Activated CD4-positive, CD25-positive, alpha-beta regulatory T cell (primary cell): ENCODE measurements at places on chromosomes 7 and 10.

DNA sequence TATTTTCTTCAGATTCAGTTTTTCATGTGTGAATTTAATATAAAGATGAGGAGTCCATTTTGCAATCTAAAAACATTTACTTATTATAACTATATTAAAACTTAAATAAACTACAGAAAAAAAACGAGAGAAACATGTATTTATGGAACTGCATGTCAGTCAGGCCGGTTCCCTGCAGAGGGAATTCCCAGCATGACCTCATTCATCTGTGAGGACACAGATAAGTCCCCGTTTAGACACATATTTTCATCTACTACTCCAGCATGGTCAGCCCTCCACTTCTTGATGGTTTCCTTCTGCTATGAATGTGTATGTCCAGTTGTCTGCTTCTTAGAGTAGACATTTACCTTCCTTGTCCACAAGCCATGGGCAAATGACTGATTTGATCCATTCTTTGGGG is 339.1 kb downstream of the SEMA3D start:
- no peak for DNase-seq

- no peak for DNase-seq
These were observed 60.2 kb downstream of the MPP7 start for GRCh38 chr10:28242555-28243204.

GRCh38 chr10:32190890-32191491 is 134.8 kb upstream of the KIF5B start:
- DNase-seq, result no peak

DNA sequence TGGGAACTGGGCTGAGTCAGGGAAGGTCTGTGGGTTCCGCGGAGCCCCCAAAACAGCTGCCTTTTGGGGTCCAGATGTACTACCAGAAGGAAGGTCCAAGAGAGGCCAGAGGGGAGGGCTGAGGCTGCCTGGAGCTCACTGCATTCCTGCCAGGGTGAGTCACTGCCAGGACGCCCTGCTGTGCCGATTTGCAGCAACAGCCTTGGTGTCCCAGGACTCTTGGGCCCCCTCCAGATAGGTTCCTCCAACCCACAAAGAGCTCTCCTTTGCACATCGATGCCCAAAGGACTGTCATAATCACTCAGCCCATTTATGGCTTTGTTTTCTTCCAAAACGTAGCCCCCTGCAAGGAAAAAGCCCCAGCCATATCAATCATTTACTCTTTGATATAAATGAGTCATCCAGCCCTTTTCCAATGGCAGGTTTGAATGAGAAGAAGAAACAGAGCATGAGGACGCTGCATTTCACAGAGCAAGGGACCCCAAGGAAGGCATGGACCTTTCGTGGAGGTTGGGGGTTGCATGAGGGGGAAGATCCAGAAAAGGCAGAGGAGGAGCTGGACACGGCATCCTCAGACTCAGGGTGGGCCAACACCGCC is 32.2 kb upstream of the COL13A1 start:
- DNase-seq, result no peak

DNA sequence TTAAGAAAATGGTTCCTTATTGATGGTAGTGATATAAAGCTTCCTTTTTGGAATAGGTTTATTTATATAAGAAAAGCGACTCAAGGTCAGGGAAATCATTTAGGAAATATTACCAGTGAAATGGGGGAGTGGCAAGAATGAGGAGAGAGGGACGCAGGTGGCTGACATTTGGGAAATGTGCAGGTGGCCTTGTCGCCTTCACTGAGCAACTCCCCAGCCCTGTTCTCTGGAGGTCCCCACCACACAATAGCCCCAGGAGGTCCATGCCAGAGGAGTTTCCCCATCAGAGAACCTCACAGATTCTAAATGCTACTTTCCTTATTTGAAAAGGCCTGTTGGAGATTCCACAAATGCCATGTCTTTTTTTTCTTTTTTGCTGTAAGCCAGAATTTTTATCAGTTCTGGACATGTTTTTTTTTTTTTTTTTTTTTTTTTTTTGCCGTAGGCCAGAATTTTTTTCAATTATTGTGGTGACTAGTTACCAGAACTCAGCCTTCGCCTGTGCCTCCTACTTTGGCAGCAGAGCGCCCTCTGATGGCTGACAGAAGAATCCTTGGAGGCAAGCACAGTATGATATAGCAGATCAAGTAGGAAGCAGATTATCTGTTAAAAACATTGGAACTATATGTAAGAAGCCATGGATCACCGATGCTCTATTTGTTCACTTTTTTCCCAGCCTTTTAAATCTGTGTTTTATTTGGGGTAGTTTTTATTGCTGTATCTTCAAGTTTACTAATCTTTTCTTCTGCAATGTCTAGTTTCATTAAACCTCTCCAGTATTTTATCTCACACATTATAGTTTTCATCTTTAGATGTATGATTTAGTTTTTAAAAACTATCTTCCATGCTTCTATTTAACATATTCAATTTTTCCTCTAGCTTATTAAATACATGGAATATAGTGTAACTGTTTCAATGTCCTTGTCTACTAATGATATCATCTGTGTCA is 18.6 kb downstream of the OPALIN start:
- peak; percentile 4 for DNase-seq

DNA sequence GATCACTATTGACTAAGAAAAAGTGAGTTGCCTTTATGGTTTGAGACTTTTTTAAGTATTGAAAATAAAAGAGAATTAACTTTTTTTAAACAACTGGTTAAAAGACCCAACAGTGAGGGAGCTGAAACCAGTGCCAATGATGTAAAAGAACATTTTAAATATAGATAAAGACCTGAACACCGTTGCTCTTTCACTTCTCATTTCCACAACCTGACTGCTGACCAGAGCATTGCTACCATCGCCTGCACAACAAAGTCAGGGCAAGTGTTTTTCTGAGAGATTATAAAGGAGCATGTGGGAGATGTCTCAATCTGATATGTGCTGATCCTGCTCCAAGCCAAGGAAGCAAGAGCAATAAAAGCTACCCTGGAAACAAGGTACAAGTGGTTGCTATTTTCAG is 34.7 kb downstream of the IMMP2L start:
- no peak for DNase-seq

DNA sequence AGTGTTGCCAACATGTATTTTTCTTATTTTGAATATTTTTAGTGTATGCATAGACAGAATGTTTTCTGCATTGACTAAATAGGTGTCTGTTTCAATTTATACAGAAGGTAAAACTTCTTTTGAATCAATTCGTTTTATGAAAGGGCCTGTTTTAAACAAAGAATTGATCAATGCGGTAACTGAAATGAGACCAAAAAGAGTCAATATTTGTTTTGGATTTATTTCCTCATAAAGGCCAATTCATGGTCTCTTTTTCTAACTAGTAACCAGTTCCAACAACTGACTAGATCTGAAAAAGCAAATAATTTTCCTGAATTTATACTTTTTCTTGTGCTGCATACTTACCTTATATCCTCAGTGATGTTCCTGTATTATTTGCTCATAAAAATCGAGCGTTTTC is 320.5 kb downstream of the DGKB start:
- DNase-seq, result no peak

DNA sequence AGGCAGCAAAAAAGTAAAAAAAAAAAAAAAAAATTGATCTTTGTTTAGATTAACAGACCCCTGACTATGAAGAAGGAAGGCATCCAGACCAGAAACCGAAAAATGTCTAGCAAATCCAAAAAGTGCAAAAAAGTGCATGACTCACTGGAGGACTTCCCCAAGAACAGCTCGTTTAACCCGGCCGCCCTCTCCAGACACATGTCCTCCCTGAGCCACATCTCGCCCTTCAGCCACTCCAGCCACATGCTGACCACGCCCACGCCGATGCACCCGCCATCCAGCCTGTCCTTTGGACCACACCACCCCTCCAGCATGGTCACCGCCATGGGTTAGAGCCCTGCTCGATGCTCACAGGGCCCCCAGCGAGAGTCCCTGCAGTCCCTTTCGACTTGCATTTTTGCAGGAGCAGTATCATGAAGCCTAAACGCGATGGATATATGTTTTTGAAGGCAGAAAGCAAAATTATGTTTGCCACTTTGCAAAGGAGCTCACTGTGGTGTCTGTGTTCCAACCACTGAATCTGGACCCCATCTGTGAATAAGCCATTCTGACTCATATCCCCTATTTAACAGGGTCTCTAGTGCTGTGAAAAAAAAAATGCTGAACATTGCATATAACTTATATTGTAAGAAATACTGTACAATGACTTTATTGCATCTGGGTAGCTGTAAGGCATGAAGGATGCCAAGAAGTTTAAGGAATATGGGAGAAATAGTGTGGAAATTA is 19.4 kb downstream of the GATA3 start:
- no peak for DNase-seq

DNA sequence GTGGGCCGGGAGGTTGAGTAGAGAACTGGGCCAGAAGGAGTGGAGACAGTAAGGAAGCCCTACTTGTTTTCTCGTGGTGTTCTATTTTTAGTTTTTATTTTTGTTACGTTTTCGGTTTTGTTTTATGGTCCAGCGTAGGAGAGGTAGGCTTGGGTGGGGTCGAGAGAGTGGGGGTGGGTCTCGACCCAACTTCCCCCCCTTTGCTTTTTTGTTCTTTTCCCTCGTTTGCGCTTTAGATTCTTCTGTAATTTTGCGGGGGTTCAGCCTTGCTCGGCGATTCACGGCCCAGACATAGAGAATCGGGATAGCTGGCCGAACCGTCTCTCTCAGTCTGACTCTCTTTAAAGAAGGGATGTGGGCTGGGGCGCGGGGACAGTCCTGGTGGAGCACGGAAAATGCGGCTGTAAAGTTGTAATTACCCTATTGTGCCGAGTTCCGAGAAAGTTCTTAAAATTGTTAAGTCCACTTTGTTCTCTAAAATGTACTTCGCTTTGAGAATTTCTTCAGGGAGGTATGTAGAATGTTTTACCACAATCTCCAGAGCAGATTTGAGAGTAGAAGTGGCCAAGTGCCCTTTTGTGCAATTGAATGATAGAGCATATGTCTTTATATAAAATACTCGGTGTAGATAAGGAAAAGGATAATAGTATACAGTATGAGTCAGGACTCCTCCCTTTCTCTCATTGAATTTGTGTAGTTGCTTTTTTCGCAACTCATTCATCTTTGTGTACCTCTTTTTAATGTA is 816 bp downstream of the DMTF1 start:
- DNase-seq, result no peak

DNA sequence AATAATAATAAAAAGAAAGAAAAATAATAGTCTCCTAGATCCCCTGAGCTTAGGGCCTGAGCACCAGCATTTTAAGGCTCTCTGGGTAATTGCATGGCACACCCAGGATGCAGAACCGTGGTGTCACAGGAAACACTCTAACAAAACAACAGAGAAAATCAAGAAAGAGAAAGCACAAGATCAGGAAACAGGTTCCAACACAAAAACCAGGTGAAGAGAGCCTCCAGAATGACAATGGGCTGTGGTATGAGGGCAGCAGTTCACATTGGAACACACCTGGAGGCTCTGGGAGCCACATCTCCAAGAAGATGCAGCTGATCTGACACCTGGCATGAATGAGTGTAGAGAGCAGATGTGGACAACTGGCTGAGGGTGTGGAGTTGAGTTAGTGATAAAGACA is 7.1 kb downstream of the MMRN2 start:
- DNase-seq, result no peak

GRCh38 chr7:1285556-1286301 is 53.1 kb downstream of the UNCX start:
- DNase-seq, result no peak

- no peak for DNase-seq
These were observed 18.0 kb upstream of the INPP5A start for GRCh38 chr10:132519382-132520176.

DNA sequence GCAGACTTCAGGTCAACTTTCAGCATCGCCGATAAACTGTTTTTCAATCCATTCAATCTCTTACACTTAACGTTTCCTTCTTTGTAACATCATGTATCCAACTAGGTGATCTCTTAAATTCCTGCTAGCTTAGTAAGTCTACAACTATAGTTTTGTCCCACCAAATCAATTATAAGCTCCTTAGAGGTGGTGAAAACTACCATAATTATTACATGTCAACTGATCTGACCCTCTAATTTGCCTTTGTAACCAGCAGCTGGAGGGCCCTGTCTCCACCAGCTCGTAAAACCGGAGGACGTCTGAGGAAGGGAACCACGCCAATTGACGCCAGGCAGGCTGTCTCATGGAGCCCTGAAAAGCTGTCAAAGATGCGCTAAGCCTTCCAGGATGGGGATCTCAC is 113.4 kb downstream of the ABCC2 start:
- no peak for DNase-seq

- no peak for DNase-seq
These were observed 38.0 kb upstream of the LEP start for GRCh38 chr7:128203047-128203491.

GRCh38 chr7:132117181-132117580 is 459.1 kb downstream of the PLXNA4 start:
- no peak for DNase-seq

- no peak for DNase-seq
These were observed 89.3 kb upstream of the PRKCQ start for GRCh38 chr10:6669269-6669859.

GRCh38 chr7:87131771-87132170 is 20.5 kb upstream of the DMTF1 start:
- DNase-seq, result no peak

GRCh38 chr10:121070275-121071070 is 219.3 kb downstream of the WDR11 start:
- DNase-seq, result no peak

DNA sequence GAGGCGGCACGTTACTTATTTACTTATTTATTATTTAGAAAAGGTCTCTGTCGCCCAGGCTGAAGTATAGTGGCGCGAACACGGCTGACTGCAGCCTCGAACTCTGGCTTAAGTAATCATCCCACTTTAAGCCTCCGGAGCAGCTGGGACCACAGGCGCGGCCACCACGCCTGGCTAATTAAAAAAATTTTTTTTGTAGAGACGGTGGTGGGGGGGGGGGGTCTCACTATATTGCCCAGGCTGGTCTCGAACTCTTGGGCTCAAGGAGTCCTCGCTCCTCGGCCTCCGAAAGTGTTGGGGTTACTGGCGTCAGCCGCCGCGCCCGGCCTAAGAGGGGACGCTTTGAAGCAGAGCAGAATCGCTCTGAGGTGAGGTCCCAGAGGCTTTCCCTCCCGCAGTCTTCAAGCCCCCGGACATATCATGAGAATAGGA is 675 bp upstream of the FRAT2 start:
- DNase-seq, result no peak

DNA sequence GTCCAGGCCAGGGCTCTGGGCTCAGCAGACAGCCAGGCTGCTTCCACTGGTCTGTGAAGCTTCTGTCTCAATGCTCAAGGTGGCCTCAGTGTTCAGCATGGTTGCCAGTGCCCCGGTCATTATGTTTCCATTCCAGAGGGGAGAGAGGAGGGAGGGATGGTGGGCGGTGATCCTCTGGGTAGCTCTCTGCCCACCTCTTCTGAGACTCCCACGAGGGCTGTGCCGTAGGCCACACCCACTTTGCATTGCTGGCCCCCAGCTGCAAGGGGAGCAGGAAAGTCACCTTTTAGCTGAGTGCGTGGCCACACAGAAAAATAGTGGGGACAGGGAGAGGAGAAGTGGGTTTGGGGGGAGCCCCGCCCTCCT is 42.5 kb downstream of the FOXK1 start:
- DNase-seq, result no peak

- DNase-seq, result no peak
These were observed 185.5 kb downstream of the SEMA3A start for GRCh38 chr7:84009051-84009450.
